Astrocyte of the spinal cord (primary cell): ENCODE measurements at places on chromosomes 12 and 14.

- DNase-seq, result no peak
These were observed 145.6 kb upstream of the AMIGO2 start for GRCh38 chr12:47225356-47225755.

GRCh38 chr12:50732591-50732990, 31.3 kb upstream of the ATF1 start:
- peak; percentile 75 for DNase-seq

DNA sequence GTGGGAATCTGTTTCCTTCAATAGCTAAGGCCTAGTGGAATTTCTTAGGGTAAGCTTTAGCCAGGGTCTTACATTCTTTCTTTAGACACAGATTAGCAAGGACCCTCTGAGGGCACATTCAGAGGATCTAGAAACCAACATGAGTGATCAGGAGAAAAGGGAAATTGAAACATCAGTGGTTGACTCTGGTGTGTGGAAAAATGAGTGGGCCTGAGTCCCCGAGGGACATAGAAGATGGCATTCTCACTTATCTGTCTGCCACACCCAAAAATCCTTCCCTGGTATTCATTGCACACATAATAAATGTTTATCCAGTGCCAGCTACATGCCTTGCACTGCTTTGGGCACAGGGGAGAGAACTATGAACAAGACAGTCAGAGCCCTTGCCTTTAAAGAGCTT, 82.9 kb downstream of the SSPN start:
- DNase-seq, result no peak

- peak; percentile 37 for DNase-seq
These were observed 825 bp upstream of the CCDC85C start for GRCh38 chr14:99604766-99605298.
